ENCODE measurements at places on chromosomes 1 and 21.

- no peak for DNase-seq
These were observed 479.2 kb upstream of the USP24 start for GRCh38 chr1:55694310-55694801.

DNA sequence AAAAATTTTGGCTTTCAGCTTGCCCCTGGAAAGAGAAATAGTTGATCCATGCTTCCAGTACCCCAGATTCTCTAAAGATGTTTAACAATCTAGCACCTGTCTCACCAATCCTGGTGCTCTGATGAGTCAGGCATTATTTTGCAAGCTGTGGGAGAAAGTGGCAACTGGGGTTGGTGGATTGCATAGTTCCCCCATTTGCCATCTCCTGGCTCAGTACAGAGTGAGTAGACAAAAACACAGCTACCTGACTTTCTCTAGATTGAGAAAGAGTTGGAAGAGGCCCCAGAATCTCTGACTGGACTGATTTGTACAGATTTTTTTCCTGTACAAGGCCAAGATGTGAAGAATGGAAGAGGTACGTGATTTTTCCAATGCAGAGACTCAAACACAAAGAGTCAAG is 75.1 kb upstream of the NEGR1 start:
- no peak for DNase-seq

- DNase-seq: no peak
These were observed 18.5 kb downstream of the WLS start for GRCh38 chr1:68213843-68214242.

DNA sequence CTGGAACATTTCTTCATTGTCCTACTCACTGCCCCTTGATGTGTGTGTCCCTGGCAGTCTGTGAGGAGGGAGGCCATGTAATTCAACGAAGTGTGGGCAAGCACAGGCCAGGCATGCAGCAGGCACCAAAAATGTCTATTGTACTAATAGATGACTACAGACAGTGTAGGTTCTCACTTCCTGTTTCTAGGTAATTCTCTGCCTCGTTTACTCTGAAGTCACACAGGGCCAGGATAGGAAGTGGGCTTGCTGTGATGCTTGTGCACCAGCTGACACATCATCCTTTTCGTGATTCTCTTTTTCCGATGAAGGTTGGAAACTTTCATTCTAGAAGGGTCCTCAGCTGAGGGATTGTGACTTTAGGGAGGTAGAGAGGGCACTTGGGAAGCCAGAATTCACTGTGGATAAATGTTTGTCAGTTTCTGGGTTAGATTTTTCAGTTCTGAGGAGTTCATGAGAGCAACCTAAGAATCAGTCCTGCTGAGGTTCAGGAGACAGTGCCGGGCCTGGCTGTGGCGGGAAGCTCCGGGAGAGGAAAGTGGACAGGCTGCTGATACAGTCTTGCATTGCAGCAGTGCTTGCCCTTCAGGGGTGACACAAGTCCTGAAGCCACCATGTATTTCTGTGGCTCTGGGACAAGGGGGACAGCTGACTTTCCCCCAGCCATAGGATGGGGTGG is 4.3 kb upstream of the CSF1 start:
- peak; percentile 50 for DNase-seq

All from stimulated activated CD4-positive, alpha-beta T cell treated with anti-CD3 and anti-CD28 coated beads, Interleukin-4, amount 100 ng/mL, for 48 hours (primary cell).